ENCODE measurements at places on chromosomes 6 and 20.

GRCh38 chr6:118952683-118953082 lies 17.7 kb upstream of the MCM9 start:
- no peak for DNase-seq

DNA sequence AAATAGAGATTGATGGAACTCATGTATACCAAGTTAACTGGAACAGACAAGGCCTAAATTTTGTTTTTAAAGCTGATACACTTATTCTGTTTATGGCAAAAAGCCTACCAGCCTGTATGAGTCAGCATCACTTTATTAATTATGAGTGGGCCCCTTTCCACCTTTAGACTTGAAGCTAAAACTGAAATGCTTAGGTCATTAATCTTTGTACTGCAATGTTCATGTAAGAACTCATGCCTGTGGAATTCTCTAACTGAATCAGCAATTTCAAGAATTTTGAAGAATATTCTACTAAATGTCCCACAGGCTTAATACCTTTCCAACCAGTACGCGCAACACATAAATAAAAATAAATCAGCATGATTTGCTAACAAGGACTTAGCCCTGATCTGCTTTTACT lies 140.2 kb upstream of the PHACTR1 start:
- DNase-seq = no peak

DNA sequence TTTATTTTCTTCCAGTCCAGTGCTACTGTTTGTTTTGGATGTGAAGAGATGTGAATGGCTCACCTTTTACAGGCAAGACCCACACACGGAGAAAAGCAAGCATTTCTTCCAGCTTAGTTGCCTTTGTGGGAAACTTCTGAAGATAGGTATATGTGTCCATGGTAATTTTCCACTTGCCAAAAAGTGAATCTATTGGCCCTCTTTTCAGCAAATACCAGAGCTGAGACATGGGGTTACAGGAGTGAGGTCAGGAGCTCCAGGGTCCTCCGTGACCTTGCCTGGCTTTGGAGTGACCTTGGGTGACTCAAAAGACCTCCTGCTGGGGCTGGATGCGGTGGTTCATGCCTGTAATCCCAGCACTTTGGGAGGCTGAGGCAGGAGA lies 166.7 kb downstream of the SCML4 start:
- DNase-seq = no peak

DNA sequence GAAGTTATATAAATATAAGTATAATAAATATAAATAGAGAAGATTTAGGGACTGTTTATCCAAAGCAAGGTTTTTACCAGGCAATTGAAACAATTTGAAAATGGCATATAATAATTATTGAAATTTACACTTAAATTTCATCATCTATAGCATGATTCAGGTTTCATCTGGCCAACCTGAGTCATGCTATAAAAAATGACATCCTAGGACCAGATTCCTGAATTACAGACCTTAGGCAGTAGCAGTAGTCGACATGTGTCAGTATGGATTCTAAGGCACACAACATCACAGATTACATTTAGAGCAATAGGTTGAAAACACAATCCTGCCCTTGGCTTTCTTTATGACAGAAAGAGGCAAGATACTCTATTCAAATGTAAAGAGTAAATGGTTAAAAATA lies 592.3 kb downstream of the PHF3 start:
- no peak for DNase-seq

DNA sequence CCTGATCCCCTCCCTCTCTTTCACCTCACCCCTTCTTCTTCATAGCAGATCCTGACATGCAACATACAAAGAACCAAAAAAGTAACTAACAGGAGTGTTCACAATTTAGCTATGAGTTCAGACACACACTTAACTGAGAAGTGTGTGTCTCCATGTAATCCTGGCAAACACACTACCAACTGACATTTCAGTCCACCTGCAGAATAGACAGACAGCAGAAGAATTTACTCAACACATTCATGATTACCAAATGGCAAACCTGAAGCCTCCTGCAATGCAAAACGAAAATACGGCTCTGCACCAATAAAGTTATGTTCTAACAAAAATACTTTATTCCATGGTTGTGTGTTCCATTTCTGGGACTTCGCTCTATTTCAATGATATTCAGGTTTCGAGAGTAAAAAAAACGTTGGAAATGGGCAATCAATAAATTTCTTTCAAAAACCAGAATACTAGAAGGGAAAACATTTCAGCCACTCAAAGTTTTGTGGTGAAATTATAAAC lies 2.6 kb downstream of the BACH2 start:
- no peak for DNase-seq

DNA sequence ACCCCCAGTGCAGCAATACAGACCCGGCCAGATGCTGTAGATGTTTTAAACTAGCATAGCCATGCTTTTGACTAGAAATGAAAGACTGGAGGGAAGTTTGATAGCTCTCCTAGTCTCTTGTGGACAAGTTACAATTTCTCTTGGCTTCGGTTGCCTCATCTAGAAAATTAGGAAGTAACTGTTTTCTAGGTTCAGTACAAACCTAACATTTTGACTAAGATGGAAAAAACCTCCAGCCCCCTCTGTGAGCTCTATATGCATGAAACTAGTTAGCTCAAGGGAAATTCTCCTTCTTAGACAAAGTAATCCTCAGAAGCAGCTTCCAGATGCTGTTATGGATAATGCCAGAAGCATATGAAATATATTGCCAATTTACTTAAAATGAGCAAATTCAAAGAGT lies 86.6 kb downstream of the RNF144B start:
- no peak for DNase-seq

DNA sequence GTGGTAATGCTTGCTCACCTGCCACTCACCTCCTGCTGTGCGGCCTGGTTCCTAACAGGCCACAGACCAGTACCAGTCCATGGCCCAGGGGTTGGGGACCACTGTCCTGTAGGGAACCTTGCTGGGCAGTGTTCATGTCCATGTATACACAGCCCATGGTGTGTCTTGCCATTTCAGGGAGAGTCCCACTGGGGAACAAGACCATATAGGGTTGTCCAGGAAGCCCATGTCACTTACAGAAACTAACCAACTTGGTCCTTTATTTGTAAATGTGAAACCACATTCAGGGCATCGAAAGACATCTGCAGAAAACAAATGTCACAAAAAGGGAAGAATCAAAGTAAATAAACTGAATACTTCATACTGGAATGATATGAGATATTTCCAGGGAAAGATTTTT lies 179.1 kb downstream of the NFATC2 start:
- DNase-seq = no peak

DNA sequence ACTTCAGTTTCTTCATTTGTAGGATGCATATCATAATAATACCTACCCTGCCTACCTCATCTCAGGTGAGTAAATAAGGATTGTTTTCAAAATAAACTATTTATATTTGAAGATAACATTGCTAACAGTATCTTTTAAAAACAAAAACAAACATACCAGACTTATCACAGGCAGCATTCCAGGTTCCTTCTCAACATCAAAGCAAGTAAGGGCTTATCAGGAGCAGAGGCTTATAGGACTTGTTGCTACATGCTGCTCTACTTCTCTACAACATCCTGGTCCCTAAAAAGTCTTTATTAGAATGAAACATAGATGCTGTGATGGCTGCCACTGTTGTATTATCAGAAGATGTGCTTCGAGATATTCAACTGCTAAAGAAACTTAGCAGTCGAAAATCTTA lies 149.2 kb upstream of the PRDM1 start:
- DNase-seq = no peak

DNA sequence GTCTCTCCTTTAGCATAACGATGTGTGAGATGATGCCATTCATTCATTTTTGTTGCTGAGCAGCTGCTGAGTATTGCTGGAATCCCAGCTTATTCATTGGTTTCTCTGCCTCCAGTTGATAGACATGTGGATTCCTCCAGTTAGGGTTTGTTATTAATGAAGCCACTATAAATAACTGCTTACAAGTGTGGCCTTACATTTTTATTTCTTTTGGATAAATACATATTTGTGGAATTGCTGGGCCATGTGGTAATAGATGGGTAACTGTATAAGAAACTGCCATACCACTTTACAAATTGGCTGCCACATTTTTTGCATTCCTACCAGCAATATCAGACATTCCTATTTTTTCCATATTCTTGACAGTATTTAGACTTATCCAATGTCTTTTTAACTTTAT lies 2.6 kb upstream of the HLA-B start:
- no peak for DNase-seq

GRCh38 chr6:33343953-33344611 lies 26.5 kb upstream of the ZBTB22 start:
- DNase-seq = no peak

DNA sequence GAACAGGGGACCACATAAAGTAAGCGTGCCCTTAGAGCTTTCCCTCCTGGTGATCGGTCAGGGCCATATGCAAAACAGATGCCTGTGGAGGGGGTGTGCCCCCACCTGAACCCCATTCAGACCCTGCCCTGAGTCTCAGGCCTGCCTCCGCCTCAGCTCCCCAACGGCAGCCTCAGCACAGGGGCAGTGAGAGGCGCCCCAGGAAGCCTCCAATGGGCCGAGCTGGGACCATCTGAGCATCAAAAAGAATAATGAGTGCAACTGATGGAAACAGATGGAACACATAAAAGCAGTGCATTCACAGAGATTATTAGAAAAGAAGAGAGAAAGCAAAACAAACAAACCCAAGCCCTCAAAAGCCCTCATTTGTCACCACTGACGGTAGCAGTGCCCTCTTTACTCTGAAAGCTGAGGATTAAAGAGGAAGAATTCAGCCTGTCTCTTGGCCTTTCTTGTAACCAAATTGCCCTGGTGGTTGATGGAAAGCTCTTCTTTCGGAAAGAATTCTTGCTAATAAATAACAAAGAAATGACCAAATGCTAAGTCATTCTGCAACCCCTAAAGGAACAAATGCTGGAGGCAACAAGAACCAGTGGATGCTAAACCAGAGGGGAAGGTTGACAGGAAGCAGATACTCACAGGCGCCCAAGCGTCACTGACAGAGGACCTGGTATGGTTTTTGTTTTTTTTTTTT lies 6.8 kb downstream of the ADISSP start:
- no peak for DNase-seq

GRCh38 chr20:14336686-14337085 lies 726 bp downstream of the FLRT3 start:
- no peak for DNase-seq

DNA sequence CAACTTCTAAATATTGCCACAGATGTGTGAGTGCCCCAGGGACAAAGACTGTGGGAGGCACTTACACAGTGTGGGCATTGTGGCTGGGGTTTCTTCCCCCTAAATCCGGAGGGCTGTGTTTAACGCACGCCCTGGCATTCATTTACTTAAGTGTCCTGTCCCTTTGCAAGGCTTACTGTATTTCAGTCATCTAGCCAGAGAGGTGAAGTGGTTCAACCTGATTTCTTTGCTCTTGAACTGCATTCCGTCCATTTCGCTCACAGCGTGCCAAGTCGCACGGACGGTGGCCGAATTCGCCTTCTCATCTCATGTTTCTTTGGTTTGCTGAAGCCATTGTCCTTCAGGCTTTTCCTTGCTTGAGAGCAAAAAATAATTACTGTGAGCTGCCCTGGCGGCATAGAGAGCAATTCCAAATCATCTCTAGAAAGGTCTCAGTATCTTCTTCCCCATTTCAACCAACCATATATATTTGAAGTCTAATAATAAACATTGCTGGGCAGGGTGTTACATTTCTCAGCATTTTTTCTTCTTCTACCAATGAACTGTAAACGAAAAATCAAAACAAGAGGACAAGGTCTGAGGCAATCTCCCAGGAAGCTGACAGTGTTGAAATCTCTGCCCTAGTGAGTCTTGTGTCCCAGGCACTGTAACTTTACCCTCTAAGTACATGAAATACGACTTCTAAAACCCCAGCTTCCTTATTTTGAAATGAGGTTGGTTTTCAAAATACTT lies 16.9 kb downstream of the SYTL3 start:
- no peak for DNase-seq

DNA sequence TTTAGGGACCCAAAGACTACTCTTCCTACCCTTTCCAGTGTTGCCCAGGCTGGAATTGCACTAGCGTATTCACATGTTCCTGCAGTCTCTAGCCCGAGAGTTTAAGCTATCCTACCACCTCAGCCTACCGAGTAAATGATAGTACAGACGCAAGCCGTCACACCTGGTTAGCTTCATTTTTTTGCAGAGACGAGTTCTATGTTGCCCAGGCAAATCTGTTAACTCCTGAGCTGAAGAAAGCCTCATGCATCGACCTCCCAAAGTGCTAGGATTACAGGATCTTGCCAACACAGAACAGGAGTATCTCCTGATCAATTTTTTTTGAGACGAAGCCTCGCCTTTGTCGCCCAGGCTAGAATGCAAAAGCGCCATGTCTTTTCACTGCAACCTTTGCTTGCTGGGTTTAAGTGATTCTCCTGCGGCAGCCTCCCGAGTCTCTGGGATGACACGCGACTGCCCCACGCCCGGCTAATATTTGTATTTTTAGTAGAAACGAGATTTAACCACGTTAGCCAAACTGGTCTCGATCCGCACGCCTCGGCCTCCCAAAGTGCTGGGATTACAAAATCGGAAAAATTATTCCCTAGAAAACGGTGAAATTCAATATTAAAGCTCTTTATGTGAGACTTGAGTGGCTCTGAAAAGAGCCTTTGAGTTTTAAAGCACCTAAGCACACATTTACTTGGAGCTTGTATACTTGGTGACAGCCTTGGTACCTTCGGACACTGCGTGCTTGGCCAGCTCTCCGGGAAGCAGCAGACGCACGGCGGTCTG lies 128.5 kb downstream of the HFE start:
- DNase-seq = no peak

DNA sequence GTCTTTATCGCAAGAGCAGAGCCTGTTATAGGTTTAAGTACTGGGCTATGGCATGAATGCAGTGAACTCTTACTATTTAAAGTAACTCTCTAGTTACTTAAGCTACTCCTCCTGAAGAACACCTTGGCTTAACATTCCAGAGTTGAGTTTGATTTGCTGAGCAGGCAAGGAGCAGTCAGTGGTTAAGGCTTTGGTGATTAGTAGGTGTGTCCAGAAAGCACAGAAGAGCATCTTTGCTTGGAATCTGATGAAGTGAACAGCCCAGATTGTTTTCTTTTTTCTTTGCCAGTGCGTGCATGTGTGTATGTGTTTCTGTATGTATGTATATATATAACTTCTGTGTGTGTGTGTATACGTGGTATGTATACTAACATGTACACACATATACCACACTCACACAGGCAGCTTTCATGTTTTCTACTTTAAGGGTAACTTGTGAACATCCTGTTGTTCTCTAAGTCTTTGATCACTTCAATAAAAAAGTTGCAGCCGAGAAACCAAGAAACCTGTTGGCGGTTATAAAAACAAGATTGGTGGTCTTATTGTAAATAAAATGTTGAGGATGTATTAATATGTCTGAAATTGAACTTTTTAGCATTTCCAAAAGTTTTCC lies 56.2 kb upstream of the TULP4 start:
- DNase-seq = no peak

GRCh38 chr6:4224067-4224978 lies 88.9 kb upstream of the ECI2 start:
- DNase-seq = no peak
